ENCODE measurements at places on chromosomes 6 and 20.

GRCh38 chr6:161598896-161599295 is 325.0 kb upstream of the AGPAT4 start:
- no peak for DNase-seq

GRCh38 chr6:140893432-140893831 is 1239.3 kb upstream of the GJE1 start:
- no peak for DNase-seq

- DNase-seq: no peak
Observed at GRCh38 chr6:39062014-39062740, 13.6 kb downstream of the GLP1R start.

- no peak for DNase-seq
Observed at GRCh38 chr6:132998418-132998817, 184.0 kb downstream of the RPS12 start.

DNA sequence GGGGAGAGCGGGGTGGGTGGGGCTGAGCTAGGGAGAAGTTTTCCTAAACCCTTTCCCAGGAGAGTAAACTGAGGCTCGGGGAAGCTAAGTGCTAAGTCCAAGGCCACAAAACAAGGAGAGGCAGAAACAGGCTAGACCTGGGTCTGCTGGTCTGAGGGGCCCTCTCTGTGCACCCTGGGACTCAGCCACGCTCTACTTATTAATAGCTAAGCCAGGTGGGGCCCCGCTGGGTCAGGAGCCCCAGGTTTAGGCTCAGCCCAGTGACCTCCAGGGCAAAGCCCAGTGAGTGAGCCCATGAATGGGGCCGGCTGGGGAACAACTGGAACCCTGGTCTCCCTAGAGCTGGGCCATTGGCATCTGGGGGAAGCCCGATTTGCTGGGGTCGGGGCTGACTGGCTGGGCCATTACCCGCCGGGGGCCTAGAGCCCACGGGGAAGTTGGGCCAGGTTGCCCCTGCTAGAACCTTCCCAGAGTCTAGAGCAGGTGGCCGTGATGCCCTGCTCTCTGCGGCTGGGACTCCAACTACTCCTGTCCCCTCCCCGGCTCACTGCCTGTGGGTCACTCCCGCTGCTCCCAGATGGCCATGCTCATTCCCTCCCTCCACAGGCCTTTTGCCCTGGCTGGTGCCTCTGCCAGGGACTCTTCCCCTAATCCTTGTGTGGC is 24.1 kb upstream of the NOL4L start:
- DNase-seq: no peak

- DNase-seq: no peak
Observed at GRCh38 chr20:32125506-32125905, 16.0 kb downstream of the TM9SF4 start.

- no peak for DNase-seq
Observed at GRCh38 chr6:150924808-150925589, 59.5 kb downstream of the MTHFD1L start.

DNA sequence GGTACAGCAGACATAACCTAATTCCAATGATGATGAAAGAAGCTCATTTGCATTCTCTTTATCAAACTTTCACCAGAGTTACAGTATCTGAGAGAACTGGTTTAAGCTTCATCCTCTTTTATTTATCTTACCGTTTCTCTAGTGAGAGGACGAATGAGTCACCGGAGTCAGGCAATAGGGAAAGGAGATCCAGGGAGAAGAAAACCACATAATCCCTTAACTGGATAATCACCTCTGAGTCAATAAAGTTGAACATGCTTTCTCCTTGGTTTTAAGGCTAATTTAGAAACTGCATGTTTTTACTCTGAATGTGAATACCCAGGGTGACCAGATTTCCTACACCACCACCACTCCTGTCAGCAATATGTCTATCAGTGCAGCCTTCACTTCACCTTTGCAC is 313.7 kb upstream of the TBX18 start:
- DNase-seq: no peak

DNA sequence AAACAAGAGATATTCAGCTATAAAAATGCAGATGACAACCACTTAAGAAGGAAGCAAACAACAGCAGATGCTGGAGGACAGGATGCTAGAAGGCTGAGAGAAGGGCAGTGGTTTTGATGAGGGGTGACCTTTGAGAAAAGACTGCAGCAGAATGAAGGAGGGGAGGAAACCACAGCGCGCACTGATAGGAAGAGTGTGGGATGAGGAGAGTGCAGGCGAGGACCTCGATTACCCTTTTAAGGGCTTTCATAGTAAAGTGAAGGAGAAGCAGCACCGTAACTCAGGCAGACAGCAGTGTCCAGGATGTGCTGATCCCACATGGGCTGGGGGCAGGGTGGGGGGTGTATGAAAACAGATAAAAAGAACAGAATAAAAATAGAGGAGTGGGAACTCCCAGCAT is 19.2 kb downstream of the ZBTB2 start:
- DNase-seq: peak; percentile 45

DNA sequence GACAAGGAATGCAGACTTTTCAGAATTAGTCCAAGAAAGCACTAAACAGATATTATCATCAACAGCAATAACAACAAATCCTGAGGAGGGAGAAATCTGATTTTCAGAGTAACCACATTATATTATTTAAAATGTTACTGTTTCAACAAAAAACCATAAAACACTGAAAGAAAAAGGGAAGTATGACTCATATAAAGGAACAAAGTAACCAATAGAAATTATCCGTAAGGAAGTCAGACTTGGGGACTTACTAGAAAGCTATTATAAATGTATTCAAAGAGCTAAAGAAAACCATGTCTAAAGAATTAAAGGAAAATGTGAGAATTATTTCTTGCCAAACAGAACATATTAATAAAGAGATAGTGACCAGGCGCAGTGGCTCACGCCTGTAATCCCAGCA is 98.1 kb downstream of the MYLK4 start:
- DNase-seq: no peak

GRCh38 chr6:1832844-1833787 is 223.4 kb downstream of the FOXC1 start:
- DNase-seq: no peak

DNA sequence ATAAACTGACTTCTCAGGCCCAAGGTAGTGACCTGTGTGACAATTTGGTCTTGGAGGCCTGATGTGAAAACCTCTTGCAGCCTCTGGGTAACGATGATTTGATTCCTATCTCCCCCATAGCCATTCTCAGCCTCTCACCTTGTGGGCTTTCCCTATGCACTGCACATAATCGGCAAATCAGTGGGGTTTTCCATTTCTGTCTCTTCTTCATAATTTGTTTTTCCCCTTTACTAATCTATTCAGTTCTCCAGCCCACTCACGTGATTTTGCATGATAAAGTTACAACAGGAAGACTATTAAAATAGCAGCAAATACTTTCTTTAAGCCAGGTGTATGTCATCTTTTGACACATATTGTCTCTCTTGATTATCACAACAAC is 893.7 kb downstream of the TFAP2A start:
- no peak for DNase-seq

- no peak for DNase-seq
Observed at GRCh38 chr6:124294574-124295200, 491.0 kb downstream of the NKAIN2 start.

GRCh38 chr20:45449528-45449927 is 20.0 kb upstream of the WFDC2 start:
- DNase-seq: no peak

DNA sequence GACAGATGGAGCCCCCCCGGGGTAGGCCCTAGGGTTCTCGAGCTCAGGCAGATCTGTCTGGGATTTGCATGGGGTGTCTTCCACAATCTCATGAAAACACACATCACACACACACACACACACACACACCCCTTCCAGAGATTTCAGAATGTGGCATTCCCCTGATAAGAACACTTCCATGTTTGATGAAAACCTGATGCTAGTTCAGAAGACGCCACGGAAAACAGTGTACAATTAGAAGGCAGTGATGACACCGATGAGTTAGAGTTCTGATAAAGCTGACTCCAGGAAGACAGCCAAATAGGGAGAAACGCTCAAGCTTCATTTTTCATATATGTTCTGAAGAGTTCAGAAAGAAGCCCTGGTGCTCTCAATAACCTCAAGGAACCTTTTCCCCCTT is 438.7 kb upstream of the JARID2 start:
- no peak for DNase-seq

GRCh38 chr20:44073675-44074071 is 113.3 kb downstream of the JPH2 start:
- DNase-seq: no peak
